ENCODE measurements at places on chromosomes 5 and 9.

DNA sequence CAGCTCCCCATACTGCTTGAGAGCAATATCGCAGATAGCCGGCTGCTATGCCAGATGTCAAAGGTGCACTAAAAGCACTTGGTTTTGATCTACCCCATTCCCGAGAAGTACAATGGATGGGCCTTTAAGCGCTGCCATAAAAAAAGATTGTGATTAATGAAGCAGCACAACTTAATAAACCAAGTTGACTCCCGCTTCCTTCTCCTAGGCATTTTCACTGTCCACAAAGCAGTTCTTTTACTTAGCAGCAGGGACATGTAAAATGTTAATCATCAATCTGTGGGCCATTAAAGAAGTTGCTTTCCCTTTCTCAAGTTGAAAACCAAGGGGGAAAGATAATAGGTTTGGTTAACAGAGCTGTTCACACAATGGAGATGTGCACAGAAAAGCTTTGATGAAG is 176.4 kb downstream of the TRPM6 start:
- no peak for DNase-seq

- DNase-seq = no peak
Measured at GRCh38 chr5:44387921-44388320, 1.3 kb downstream of the FGF10 start.

DNA sequence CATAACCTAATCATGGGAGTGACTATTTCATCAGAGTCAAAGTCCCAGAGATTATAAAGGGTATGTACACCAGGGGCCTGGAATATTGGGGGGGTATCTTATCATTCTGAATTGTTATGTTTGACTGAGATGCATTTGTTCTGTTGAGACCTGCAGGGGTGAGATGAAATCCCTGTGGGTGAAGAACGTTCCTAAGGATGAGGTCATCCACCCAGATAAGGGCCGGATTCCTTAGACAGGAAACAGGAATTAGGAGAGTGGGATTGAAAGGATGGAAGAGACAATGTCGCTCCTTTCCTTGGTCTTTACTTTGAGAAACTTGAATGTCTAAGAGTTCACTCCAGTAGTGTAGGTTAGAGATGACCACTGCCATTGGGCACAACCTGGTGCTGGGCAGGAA is 54.7 kb downstream of the GAS1 start:
- DNase-seq = no peak

GRCh38 chr5:160640406-160640805 is 211.6 kb downstream of the ATP10B start:
- DNase-seq = no peak

- DNase-seq = no peak
Measured at GRCh38 chr5:151233616-151234085, 9.8 kb upstream of the CCDC69 start.

- DNase-seq = no peak
Measured at GRCh38 chr5:179258922-179259730, 86.1 kb downstream of the ADAMTS2 start.

DNA sequence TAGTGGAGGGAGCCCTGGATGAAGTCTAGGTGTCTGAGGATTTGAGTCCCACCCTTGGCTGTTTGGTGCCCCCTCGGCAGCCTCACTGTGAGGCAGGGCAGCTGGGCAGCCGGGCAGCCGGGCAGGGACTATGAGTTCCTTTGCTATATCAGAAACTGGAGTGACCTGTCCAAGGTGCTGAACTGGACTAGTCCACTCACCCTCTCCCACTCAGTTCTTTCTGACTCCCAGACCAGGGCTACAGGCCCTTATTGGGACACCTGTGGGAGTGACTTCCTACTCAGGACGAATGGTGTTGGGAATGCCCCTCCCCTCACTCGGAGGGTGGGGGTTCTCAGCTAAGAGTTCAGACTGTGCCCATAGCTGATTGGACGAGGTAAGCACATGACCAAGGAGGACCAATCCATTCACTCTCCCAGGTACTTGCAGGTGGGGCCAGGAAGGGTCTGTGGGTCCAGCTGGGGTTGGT is 34.1 kb upstream of the RAPGEF1 start:
- DNase-seq = peak; percentile 42

DNA sequence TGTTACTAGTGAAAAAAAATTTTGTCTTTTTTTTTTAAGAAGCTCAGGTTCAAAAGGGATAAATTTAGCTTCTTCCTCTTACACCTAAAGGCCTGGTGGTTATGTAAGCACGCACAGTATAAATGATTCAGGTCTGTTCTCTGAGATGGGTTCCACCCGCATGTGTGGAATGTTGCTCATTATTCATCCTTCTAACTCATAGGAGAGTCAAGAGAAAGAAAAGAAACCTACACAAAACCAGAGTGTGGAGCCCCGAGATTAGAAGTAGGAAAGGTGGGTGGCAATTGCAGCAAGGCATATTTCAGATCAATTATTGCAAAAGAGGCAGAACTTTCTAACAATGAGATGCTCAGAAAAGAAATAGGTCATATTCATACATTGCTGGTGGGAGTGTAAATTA is 13.5 kb downstream of the PLAC8L1 start:
- no peak for DNase-seq

DNA sequence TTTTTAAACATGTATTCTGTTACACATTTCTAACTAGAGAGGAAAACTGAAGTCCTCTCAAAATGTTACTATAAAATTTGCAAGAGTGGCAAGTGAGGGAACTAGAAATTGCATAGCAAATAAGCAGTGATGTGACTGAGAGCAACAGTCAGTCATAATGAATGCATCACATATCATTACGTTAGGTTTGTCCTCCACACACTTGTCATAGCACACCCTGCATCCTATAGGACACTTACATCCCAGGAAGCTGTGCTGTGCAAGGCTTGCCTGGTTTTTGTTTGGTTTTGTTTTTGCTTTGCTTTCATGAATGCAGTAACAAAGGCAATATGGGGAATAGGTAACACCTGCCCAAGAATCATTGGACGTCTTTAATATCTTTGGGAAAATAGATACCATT is 10.8 kb downstream of the NFIB start:
- no peak for DNase-seq

GRCh38 chr5:82351754-82352145 is 73.6 kb upstream of the RPS23 start:
- DNase-seq = no peak

- no peak for DNase-seq
Measured at GRCh38 chr5:109707531-109707930, 17.8 kb downstream of the MAN2A1 start.

DNA sequence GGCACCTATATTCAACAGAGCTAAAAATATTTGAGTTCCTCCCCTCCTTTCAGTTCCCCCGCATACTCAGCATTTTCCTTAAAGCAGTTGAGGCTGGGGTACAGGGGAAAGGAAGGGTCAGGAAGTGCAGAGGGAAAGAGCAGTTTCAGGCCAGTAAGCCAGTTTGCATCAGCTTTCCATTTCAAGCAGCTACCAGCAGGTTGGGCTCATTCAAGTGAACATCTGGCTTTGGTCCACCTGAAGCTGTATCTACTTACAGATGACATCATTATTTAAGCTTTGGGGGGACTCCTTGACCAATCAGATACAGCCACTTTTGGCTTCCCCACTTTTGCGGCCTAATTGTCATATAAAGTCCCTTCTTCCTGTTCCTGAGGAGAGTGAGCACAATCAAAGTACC is 8.2 kb upstream of the ACO1 start:
- no peak for DNase-seq

Measured in activated T-cell treated with anti-CD3 and anti-CD28 coated beads, Interleukin-2, amount 50 U/mL, for 48 hours (primary cell).